ENCODE measurements at places on chromosomes 2 and 18. TPM values are rescaled to one million over a fixed set of nuclear protein-coding genes. Genes with fewer than 3 reads are reported as not detected.
A peak's percentile ranks its signal among the peaks of the same experiment; 100 is the strongest.

The CELF4 gene
- total RNA-seq: 3.4 TPM

The DPYSL5 gene
- total RNA-seq: 16.3 TPM

DNA sequence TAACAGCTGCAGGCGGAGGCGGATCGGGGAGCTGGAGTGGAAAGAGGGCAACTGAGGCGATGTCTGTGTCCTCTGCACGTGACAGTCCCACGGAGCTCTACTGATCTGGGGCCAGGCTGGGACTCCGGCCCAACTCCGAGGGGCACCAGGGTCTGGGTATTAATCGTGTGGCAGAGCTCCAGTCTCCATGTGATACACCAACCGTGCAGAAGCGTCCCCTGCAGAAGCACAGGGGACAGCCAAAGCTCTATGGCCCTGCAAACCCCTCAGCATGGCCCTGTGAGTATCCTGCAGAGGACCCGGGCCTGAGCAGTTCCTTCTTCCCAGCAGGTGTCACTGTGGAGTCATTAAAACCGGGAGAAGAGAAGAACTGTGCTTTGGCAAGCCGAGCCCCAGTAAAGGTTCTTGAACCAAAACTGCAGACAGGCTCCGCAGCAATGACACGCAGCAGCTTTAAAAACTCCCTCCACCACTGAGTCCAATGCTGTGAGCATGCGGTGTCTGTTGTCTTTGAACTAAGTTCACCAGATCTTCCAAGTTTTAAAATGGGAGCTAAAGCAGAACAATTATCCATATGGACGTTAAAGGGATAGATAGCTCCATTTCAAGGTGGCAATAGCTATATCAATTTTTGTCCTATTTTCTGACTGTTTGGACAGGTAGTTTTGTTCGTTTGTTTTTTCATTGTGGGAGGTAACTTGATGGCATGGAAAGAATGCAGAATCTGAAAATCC is 79.4 kb downstream of the TMEM182 start:
- DNase-seq: peak; percentile 34

DNA sequence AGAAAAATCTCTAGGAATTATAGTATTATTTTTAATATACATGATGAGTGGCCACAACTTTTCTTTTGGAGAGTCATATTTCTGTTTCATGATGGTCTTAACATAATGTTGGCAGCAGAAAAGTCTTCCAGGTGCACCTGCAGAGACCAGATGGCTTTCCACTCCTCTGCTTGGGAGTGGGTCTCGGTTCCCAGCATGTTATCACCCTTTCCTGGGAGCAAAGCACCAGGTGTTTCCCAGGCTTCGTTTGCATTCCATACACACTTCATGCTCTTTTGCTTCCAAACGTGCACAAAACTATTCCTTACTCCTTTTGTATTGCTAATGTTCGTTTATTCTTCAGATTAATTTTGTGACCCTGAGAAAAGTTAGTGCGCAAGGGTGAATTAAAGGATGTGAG is 305.2 kb downstream of the CDH2 start:
- DNase-seq: no peak

DNA sequence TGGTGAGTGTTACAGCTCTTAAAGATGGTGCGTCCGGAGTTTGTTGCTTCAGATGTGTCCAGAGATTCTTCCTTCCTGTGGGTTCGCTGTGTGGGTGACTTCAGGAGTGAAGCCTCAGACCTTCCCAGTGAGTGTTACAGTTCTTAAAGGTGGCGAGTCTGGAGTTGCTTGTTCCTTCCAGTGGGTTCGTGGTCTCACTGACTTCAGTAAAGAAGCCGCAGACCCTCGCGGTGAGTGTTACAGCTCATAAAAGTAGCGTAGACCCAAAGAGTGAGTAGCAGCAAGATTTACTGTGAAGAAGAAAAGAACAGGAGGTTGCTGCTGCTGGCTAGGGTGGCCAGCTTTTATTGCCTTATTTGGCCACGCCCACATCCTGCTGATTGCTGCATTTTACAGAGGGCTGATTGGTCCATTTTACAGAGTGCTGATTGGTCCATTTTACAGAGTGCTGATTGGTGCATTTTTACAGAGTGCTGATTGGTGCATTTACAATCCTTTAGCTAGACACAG is 34.0 kb upstream of the SPTBN1 start:
- DNase-seq: no peak

- no peak for DNase-seq
Observed at GRCh38 chr2:161223139-161223732, 63.0 kb downstream of the TANK start.

DNA sequence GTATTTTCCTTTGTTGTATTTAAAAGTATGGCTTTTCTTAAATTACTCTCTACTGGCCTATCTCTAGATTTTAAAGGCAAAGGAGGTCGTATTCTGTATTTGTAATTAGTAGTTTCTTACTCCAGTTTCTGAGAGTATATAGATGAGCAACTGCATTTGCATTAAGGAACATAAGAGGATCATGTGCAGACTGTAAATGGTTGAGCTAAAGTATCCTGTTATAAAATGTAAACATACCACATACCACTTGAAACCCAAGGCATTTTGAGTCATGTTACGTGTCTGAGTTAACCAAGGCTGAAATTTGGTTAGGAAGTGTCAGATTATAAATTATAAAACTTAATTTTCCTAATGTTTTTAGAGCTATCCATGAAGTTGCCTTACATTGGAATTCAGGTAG is 76.3 kb downstream of the GPD2 start:
- no peak for DNase-seq

- DNase-seq: no peak
Observed at GRCh38 chr2:221423210-221423804, 148.8 kb downstream of the EPHA4 start.

All from H1 (cell line).